ENCODE measurements at places on chromosomes 2 and 18.

- DNase-seq = no peak
Measured at GRCh38 chr2:64298161-64298560, 153.9 kb upstream of the PELI1 start.

DNA sequence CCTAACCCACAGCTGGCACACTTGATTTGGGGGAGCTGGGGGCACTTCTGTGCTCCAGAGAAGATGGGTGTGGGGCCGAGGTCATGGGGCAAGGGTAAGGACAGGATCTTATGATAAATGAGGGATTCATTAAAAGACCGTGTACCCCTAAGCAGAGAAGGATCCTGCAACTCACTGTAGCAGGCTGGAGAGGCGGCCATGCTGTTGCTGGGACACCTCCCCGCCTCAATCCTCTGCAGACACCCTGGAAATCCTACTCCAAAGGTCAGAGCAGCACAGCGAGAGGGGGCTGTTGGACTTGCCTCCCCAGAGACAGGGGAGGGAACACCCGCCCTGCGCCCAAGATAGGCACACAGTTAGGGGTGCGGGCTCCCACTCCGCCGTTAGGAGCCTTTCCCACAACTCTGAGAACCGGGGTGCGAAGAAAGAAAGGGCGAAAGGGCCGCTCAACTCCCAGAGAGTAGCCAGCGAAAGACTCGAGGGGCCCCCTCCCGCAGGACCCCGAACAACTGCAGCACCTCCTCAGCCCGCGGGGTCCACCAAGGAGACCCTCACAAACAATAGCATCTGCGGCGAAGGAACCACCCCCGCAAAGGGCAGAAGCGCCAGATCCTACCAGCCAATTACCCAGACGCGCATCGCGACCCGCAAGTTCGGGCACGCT is 1.4 kb downstream of the PARD6G start:
- DNase-seq = no peak

DNA sequence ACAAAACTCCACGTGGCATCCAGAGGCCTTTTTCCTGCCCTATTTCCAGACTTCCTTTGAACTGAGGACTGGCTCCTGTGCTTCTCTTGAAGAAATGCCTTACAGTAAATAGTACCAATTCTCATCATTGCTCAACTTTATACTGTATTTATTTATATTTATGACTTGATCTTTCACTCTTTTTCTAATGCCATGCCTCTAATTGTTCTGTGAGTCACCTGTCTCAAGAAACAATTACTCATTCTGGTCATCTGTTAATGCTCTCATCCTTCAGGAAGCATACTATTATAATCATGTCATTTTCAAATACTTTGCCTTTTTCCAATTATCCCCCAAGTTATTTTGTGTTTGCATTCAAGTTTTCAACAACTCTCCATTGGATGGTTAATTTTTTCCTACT is 85.9 kb downstream of the DCDC2C start:
- DNase-seq = no peak

DNA sequence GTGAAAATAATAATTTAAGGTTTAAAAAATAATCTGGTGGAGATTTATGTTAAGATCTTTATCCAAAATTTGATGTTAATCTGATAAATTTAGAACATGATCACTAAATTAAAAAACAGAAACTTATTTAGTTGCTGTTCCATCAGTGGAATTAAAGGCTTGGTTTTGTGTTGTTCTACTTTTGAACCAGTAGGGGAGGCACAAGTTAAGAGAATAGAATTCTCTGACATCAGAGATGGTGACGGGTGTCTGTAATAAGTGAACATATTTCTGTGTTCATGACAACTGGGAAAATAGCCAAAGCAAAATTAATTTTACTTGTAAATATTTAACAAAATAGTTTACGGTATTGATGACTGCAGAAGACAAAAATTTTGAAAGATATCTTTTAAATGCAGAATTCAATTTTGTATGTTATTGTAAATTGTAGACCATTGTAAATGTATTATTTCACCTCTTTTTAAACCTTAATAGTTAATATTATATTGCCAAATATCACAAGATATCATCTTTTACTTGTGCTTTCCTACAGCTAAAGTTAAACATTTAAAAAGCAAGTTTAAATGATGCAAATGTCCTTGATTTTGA is 106.0 kb downstream of the UBR3 start:
- DNase-seq = peak; percentile 38

GRCh38 chr2:33529771-33530481 is 53.5 kb downstream of the RASGRP3 start:
- no peak for DNase-seq

DNA sequence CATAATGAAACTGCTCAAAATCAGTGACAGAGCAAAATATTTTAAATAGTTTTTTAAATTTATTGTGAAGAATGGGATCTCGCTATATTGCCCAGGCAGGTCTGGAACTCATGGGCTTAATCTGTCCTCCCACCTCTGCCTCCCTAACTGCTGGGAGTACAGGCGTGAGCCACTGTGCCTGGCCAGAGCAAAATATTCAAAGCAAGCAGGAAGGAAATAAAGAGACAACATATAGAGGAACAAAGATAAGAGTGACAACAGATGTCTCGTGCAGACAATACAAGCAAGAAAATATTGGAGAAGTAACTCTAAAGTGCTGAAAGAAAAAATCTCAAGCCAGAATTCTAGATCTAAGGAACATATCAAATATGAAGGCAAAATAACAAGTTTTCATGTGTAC is 5.0 kb upstream of the SCLY start:
- DNase-seq = peak; percentile 41

GRCh38 chr2:172220121-172220520 is 117.4 kb upstream of the DLX2 start:
- peak; percentile 57 for DNase-seq

DNA sequence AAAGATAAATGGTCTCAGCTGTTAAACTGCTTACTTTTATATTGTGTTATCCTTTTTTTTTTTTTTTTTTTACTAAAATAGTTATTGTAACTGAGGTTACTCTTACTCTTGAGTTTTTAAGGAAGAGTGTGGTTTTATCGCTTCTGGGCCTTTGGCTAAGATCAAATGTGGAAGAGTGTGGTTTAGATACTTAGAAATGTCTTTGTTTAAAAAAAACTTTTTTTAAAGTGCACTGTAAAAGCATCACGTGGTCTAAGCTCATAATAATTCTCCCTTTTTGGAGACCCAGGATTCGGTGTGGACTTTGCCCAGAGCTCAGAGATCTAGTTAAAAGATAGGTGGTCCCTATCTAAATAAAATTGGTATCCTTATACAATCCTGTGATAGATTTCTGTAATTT is 11.9 kb upstream of the OXER1 start:
- peak; percentile 35 for DNase-seq

GRCh38 chr2:162480067-162480466 is 136.1 kb downstream of the GCA start:
- DNase-seq = no peak

DNA sequence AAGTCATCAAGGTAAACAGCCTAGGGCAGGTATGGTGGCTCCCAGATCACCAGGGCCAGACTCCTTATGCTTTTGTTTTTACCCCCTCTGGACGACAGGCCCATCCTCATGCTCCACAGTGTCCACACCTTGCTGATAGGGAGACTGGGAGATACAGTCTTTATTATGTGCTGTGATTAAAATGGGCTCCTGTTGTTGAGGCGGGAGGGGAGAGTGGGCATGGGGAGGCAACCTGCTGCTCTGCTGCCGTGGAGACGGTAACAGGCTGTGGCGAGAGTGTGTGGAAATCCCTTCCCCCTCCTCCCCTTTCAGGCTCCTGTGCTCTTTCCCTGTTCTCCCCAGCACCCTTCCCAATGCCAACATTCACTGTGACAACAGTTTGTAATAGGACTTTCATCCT is 38.2 kb upstream of the PNO1 start:
- no peak for DNase-seq

DNA sequence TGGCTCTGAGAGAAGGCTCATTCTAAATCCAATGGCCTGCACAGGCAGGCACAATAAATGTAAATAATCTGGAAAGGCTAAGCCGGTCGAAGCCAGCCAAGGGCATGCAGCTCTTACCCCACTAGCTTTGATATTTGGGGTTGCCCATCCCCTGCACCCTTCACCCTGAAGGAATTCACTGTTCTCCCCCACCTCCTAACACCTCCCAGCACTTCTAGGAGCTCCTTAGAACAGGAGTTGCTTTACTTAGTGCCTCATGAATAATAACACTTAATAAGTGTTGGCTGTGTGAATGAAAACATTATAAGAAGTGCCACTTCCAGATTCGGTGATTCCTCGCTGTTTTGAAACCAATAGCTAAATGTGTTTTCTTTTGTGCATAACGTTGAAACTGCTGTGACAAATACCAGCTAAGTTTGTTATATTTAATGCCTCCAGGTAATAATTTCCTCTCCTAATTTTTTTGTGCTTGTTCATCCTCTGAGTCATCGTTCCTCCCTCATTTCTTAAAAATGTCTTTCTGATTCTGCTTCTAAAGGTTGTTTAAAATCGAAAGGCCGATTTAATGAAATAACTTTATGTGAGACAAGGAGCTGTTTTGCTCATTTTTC is 458.8 kb downstream of the METTL4 start:
- no peak for DNase-seq

GRCh38 chr2:28507796-28508764 is 12.2 kb downstream of the PLB1 start:
- no peak for DNase-seq

DNA sequence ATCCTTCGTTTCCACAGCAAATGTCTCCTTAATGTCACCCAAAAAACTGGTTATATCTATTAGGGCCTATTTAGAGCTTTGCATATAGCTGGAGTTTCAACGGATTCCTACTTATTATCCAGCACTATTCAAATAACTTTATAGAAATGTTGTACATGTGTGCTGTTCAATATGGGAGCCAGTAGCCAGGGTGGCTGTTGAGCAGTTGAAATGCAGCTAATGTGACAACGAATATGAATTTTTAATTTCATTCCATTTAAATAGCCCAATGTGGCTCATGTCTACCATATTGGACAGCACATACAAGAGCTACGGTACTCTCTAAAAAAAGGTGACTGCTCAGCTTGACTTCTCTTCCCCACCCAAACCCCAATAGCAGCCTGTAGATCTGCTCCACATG is 2.4 kb downstream of the APOB start:
- no peak for DNase-seq

DNA sequence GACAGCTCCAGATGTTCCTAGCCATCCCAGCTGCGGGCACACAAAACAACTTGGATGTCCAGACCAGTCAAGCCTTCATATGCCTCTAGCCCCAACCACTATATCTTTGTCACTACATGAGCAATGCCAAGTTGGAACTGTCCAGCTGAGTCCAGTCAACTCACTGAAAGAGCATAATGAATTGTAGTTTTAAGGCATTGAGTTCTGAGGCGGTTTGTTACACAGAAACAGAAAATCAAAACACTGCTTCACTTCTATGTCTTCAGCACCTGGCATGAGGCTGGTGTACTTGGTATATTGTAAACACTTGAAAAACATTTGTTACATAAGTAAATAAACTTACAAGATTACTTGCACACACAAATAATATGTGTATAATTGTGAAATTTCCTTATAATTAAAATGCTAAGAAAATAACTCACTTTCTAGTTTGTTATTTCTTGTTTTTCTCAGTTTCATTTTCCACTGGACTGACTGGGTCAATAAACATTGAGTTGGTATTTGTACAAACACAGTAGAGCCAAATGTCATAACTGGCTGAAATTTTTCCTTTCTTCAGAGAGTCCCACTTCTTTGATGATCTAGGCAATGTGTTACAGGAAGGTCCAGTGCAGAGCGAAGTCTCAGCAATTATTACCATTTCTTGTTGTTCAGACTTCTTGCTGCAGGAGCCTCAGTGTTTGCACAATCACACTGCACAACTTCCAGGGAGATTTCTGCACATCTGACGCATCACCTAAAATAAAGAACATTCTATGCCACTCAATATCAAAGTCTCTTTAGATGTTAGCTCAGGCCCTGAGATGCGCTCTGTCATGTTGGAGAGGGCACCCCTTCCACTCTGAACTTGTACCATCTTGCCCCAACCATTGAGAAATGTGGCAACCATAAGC is 38.2 kb upstream of the DPP4 start:
- DNase-seq = no peak

DNA sequence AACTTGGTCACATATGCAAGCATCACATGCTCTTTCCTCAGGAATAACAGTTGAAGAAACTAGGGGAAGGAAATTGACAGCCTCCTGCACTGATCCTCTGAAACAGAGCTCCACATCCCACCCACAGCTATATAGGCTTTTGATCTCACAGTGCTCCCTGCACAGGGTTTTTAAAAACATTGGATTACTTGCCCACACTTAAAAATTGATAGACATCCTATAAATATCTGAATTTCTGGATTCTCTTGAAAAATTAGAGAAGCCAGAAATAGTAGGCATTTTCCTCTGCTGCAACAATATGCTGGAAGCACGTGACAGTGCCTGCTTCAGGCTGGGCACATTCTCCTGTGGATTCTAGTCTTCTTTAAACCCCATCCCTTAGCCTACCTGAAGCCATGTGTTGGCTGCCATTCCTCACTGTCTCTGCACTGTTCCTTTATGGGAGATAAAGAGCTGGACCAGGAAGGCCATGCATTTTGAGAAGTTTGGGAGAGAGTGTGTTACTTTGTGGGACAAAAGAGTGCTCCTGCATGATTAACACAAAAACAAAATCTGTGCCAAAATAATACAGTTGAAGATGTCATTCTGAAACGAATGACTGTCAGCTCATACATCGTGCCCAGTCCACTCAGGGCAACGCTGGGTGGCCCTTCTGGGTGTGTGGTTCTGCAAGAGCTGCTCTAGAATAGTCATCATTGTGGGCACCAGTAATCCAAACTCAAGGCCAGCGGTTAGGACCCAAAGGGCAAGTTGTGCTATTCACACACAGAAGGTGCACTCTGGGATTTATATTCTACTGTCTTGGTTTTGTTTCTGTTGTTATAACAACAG is 59.8 kb downstream of the GYPC start:
- no peak for DNase-seq

DNA sequence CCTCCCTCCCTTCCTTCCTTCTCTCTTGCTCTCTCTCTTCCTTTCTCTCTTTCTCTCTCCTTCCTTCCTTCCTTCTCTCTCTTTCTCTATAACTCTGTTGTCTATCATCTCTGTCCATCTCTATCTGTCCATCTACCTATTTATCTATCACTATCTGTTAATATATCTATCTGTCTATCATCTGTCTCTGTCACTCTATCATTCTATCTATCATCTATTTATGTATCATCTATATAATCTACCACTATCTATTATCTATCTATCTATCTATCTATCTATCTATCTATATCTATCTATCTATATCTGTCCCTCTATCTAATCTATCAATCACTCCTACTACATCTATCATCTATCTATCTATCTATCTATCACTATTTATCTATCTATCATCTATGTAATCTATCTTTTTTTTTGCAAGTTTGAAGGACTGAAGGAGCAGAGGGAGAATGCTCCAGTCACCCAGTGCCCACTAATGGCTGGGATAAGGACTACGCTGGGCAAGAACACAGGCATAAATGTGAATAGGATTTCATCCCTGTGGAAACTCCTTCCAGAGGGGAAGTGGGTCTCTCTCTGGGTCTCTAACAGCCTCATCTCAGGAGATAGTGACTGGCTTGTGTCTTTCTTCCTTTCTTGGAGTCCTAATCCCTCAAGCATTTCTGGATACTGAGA is 427.0 kb downstream of the LPIN1 start:
- DNase-seq = no peak
